Right ventricle myocardium inferior (tissue), 1 donor: ENCODE measurements at places on chromosomes 4 and X. TPM values are rescaled to one million over a fixed set of nuclear protein-coding genes. Genes with fewer than 3 reads are reported as not detected.

The MAB21L2 gene
- not detected for total RNA-seq

The FGA gene
- total RNA-seq, result not detected

The RAB41 gene
- not detected for total RNA-seq

The RAB9B gene
- 33.9 TPM for total RNA-seq

The ARMCX2 gene
- total RNA-seq, result 30.2 TPM

GRCh38 chr4:2598511-2599303 lies 62.3 kb downstream of the FAM193A start:
- DNase-seq, result no peak

DNA sequence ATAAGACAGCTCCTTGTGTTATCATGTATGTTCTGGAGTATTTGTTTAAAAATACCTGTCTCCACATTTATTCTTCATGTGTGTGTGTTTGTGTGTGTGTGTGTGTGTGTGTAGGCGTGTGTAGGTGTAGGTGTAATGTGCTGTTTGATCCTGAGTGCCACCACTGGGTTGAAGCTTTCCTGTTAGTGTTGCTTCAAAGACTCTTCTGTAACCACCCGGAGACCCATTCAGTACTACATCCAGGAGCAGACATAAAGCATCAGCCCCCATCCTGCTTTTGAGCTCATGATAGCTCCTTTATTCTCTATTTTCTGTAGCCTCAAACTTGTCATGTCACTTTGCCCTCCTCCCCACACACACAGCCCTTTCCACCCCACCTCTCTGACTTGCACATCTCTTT lies 3.0 kb upstream of the ZDHHC9 start:
- DNase-seq, result no peak
